ENCODE measurements at places on chromosomes 5 and 9. TPM values are rescaled to one million over a fixed set of nuclear protein-coding genes. Genes with fewer than 3 reads are reported as not detected.

PAEP gene
- not detected for total RNA-seq

PRRX2 gene
- not detected for total RNA-seq

GRCh38 chr5:109853377-109853776 is 163.7 kb downstream of the MAN2A1 start:
- no peak for DNase-seq

CCNI2 gene
- total RNA-seq, result not detected

ABCA1 gene
- 34.2 TPM for total RNA-seq

- DNase-seq, result no peak
Observed at GRCh38 chr5:168423478-168423877, 62.8 kb upstream of the RARS1 start.
